CD4-positive, alpha-beta memory T cell (primary cell): ENCODE measurements at places on chromosomes 5 and 9.
A peak's percentile ranks its signal among the peaks of the same experiment; 100 is the strongest.

DNA sequence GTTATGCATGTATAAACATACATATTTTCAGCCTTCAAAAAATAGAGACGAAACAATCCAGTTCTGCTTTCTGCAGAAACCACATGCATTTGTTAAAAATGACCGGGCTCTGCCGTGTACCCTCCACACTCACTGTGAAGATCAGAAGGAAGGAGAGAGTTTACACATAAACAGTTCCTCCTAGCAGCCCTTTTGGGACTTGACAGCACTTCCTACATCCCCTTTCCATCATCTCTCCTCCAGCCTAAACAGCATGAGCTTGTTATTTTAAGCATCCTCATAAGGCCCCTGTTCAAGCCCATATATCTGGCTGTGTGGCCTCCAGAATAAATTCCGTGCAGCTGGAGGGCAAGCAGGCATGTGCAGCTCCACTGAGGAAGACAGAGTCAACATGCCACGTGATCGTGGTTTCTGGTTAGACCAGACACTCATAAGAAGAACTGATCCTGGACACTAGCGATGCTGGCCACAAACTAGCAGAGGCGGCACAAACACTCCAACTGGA, 42.2 kb downstream of the NIPAL4 start:
- peaks cover 17% of the 10 kb centered on the region for H3K4me1 ChIP-seq
- peaks cover 49% of the 10 kb centered on the region for H3K36me3 ChIP-seq
- H3K4me3 ChIP-seq, result no peak overlapping the region
- no peaks in the 10 kb centered on the region for H3K27me3 ChIP-seq
- DNase-seq, result no peak

DNA sequence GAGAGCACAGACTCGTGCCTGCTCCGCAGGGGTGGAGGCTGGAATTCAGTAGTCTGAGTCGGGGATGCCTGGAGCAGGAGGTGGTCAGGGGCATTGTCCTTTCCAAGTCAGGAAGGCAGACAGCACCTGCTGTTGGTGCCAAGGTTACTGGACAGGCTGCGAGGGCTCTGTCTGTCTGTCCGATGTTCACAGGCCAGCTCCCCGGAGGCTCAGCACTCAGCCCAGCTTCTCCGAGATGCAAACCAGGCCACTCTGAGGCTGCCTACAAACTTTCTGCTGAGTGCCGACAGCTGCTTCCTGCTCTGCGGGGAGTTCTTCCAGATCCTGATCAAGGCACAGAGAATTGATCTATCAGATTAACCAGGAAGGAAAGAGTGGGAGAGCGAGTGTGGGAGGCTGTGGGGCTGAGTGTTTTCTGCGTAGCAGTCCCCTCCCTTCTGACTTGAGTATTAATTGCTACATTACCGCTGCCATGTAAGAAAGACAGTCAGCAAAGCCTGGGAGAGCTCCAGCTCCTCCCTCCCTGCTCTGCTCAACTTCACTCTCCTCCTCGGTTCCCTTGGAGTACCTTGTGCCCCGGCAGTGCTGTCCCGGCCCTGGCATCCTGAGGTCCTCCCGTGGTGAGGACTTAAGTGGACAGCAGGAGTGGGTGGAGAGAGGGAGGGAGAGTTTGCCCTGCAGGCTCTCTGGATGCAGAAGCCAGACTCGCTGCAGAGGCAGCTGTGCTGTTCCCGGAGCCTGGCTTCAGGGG, 36.0 kb downstream of the KCNMB1 start:
- no peak overlapping the region for H3K27ac ChIP-seq
- H3K4me1 ChIP-seq, result no peaks in the 10 kb centered on the region
- no peak for DNase-seq
- H3K27me3 ChIP-seq, result no peaks in the 10 kb centered on the region
- H3K4me3 ChIP-seq, result no peak overlapping the region

DNA sequence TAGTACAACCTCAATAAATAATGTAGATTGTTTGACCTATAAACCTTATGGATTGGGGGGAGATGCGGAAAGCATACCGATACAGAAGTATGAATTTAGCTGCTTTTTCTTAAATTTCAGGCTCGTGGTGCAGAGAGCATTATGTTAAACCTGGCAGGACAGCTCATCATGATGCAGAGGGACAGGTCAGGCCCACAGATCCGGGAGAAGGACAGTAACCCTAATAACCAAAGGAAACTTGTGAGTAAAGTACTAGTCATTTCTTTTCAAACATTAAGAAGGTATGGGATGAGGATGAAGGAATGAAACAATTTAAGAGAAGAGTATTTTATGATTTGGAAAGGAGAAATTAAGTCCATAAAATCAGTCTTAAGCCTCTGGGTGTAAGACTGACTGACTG, 70.5 kb downstream of the ERMP1 start:
- DNase-seq, result no peak
- H3K27me3 ChIP-seq, result no peaks in the 10 kb centered on the region
- H3K4me1 ChIP-seq, result no peaks in the 10 kb centered on the region
- peaks cover 35% of the 10 kb centered on the region for H3K36me3 ChIP-seq
- no peak overlapping the region for H3K4me3 ChIP-seq
- H3K27ac ChIP-seq, result no peak overlapping the region

DNA sequence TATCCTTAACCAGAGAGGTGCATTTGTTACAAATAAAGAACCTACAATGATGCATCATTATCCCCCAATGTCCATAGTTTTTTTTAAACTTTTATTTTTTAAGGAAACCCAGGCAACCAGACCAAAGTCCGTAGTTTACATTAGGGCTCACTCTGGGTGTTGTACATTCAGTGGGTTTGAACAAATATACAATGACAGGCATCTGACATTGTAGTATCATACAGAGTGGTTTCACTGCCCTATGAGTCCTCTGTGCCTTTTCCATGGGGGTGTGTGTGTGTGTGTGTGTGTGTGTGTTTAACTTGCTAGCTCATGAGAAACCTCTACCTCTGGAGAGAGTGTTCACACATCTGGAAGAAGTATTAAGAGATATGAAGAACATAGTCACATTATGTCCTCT, 141.5 kb downstream of the KDM4C start:
- H3K27me3 ChIP-seq, result no peaks in the 10 kb centered on the region
- H3K36me3 ChIP-seq, result no peaks in the 10 kb centered on the region
- H3K4me3 ChIP-seq, result no peak overlapping the region
- peaks cover 11% of the 10 kb centered on the region for H3K4me1 ChIP-seq

DNA sequence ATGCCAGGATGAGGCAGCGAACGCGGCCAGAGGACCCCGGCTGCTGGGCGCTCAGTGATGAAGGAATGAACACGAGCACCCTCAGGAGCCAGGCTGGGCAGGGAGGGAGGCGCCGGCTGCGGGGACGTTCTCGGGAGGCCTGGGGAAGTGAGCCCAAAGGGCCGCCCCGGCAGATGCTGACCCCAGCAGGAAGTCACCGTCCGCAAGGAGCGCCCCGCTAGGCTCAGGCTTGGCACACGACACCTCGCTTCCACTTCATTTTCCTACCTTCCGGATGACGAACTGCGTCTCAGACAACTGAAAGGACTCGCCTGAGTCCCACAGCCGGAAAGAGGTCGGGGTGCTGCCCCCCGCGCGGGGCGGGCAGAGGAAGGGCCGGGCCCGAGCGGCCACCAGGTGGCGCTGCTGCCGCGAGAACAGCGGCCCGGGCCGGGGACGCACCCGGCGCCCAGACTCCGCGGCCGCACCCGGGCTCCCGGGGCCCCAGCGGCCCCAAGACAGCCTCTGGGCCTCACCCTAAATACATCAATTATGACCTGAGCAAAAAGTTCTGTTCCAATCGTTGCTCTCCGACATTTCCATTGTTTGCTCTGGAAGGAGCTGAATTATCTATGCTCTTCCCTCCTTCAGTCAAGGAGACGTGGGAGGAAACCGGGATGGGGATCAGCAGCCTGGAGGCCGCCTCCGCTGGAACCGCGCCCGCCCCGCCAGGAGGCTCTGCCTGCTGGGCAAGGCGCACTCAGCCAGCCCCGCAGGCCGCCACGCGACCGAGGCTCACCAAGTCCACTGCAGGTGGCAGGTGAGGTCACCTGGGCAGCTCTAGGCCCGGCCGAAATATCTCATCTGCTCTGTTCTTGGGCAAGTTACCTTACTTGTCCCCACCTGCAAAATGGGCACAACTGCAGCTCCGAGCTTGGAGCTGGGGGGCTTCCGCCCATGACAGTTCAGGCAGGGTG, 107.0 kb downstream of the ZNF354C start:
- H3K27me3 ChIP-seq, result no peaks in the 10 kb centered on the region
- no peak overlapping the region for H3K4me3 ChIP-seq
- no peaks in the 10 kb centered on the region for H3K36me3 ChIP-seq
- H3K27ac ChIP-seq, result no peak overlapping the region
- peaks cover 4% of the 10 kb centered on the region for H3K4me1 ChIP-seq
- peak; percentile 59 for DNase-seq
